ENCODE measurements at places on chromosomes 12 and 14.

DNA sequence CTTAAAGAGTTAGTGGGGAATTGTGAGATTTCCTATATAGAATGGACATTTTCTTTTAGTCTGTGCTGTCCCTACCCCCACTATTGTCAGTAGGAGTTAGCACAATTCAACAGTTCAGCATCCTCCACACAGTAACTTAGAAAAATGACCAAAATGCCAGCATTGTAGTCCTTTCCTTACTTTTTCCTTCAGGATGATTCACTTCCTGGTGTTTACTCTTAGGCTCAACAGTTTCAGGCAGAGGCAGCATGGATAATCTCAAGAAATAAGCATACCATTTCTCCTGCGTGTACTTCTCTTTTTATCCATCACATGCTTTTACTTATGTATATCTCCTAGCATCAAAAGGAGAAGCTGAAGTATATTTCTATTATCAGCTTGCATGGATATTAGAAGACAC, 683.4 kb downstream of the SLC16A7 start:
- no peak for DNase-seq

DNA sequence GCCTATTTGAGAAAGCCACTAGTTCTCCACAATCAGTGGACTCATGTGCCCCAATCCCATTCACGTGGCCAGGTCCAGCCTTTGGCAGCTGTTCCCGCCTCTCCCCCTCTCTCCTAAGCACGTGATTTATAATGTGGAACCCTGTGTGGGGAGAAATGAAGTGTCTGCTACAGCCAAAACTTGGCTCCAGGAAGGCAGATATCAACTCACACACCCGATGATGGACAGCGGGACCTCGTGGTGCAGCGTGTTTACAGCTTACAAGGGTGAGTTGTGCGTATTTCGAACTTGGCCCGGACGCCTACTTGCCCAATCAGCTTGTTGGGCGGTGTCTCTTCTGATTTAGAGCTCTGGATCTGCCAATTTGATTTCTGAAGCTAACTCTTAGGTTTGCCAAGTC, 38.1 kb upstream of the FAM181A start:
- DNase-seq = no peak

GRCh38 chr12:94941440-94941862, 62.0 kb downstream of the NDUFA12 start:
- peak; percentile 48 for DNase-seq

GRCh38 chr12:124387528-124387911, 92.6 kb downstream of the RFLNA start:
- DNase-seq = no peak

GRCh38 chr14:103880348-103881267, 33.2 kb upstream of the PPP1R13B start:
- peak; percentile 41 for DNase-seq

DNA sequence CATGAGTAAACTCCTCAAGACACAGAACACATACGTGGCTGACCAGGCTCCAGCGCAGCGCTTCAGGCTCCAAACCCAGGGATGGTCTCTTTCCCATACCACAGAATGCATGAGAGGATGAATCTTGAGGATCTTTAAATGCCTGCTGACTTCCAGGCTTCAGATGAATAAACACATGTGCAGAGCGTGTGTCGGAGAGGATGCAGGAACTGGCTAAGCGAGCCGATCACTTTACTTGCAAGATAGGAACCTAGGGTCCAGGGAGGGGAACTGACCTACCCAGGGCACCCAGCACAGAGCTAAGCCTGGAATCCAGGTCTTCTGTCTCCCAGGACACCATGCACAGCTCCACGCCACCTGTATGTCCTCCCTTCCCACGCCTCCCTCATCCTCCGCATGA, 209.8 kb downstream of the BCL11B start:
- DNase-seq = no peak

DNA sequence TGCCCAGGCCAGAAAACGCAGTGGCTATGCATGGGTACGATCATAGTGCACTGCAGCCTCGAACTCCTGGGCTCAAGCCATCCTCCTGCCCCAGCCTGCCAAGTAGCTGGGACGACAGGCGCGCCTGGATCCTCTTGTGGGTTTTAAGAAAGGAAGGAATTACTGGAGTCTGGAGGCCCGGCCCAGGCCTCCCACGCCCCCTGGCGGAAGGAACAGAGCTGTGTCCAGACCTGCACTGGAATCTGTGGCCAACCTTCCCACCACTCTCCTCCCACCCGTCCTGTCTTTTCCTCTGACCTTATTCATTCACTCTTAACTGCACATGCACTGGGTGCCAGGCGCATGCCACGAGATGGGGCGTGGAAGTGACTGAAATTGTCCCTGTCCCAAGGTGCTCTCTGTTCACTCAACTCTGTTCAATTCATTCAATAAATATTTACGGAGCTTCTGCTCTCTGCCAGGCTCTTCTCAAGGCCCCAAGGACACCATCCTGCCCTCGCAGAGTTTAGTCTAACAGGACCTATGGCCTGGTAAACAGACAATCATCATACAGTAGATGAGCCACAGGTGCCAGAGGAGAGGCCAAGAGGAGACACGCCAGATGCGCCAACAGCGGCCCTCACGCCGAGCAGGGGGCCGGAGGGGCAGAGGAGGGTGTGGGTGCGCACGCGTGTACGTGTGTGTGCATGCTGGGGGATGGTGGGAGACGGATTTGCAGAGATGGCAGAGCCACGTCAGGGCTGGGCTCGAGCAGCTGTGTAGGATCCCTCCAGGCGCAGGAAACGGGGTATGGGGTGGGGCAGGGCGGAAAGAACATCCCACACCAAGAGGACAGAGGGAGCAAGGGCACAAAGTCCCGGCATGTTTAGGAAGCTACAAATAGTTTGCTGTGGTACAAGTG, 13.7 kb upstream of the TMEM106C start:
- peak; percentile 81 for DNase-seq

DNA sequence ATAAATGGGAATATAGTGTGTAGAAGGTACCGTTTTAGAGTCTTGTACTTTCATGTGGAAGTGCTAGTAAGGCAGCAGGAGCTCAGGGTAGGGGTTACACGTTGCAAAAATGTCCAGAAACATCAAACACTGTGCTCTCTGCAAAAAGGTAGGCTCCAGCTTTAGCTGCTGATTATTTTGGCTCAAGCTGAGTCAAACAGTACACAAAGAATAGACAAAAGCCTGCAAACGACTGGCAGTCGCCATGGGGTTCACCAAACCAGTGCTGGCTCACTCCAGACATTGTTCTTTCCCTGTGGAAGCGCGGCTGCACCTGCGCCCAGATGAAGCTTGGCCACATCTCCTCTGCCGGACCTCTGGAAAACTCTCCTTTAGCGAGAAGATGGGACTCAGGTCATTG, 45.3 kb upstream of the NAA30 start:
- DNase-seq = no peak

GRCh38 chr14:20970647-20970982, 15.3 kb downstream of the RNASE2 start:
- DNase-seq = no peak

DNA sequence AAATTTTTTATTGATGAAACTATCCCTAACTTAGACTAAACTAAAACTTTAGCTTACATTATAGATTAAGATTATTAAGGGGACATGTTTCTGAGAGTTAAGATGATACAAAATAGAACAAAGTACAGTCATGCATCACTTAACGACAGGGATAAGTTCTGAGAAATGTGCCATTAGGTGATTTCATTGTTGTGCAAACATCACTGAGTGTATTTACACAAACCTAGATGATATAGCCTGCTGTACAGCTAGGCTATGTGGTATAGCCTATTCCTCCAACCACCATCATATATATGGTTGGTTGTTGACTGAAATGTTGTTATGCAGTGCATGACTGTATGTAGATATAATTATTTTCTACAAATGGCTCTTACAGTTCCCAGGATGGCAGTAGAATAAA, 46.5 kb downstream of the ATP6V1D start:
- DNase-seq = no peak

DNA sequence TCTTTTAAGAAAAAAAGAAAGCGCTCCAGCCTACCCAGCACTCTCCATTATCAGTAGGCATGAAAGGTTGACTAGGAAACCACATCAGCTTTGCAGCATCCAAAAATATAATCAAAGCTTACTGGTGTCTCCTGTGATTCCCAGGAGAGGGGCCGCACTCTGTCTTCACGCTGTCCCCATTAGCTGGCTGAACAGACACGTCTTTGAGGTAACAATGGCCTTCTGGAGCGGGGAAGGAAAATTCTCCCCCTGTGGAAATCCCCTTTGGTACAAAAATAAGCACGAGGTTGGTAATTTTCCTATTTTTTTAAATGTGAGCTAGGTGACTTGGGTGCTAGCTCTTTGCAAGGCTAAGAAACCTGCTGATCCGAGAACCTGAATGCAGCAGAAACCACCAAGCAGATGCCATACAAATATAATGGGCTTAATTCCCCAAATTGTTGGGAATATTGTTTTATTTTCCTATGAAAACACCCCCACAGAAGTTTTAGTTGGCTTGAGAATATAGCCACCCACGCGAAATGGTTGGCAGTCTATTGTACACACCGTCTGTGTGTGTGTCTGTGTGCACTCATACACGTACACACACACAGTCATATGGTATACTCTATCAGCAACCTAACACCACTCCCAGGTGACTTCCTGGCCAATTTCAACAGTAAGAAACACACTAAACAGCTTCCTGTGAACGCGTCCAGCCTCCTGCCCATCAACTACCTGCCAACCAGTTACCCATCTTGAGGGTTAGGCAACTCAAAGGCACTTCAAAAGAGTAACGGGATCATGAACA, 71.2 kb downstream of the KSR2 start:
- DNase-seq = no peak

DNA sequence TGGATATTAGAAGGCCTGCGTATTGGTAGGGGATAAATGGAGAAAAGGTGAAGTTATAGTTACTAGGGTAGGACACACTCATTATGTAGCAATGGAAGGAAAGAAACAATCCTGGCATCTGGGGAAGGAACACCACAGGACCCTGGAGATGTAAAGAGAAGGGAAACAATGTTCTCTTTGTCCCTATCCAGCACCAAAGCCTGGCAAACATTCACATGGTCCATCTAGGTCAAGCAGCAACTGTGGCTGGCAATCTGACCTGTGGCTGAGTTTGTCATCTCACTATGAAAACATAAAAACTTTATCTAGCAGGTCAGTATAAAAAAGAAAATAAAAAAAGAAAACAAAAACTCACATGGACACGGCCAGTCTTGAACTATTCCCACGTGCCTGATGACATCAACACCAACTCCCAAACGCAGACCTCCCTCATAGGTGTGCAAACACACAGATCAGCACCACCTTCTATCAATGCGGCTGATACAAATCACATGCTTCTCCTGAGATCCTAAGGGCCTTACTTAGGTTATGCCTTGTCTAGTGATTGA, 2.6 kb downstream of the POMT2 start:
- no peak for DNase-seq

GRCh38 chr14:65696801-65697200, 284.3 kb downstream of the FUT8 start:
- no peak for DNase-seq

- DNase-seq = no peak
Observed at GRCh38 chr14:55754471-55754870, 174.5 kb downstream of the KTN1 start.

DNA sequence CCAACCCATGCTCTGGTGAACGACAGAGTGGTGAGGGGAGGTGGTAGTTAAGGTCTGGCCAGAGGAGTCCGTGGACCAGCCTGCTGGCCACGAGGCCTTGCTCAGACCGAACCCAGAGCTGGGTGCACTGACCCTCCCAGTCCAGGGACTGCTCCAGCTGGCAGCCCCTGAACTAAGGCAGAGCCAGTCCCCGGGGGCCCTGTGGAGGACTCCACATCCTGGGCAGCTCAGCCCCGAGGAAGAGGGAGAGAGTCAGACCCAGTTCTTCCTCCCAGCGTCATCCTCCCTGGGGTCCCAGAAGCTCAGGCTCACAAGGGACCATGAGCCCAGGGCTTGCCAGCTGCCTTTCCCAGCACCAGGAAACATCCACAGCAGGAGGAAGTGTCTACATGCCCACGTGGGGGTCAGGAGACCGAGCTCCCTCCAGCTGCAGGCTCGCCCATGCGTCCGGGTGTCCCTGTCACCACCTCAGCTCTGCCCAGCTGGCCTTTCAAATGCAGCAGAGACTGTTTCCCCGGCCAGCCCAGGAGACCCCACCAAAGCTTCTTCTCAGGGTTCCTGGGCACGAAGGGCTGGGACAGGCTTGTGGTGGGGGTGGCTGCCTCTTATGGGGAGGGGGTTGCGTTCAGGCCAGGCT, 194.4 kb downstream of the KIF26A start:
- no peak for DNase-seq

DNA sequence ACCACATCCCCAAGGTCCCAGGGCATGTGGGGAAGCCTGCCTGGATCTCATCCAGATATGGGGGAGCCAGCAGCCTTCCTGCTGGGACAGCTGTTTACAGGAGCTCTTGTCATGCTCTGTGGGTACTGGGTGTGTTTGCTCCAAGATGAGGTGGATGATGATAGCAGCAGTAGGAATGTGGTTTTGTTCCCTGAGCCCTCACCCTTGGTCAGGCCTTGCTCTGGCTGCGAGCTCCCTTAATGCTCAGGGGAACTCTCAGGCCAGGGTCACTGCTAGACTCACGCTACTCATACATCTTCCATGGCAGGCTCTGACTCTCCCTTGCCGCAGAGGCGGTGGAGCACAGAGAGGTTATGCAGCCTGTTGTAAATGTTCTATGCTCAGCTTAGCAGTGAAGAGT, 990.3 kb downstream of the AACS start:
- DNase-seq = no peak

- no peak for DNase-seq
Observed at GRCh38 chr12:87280893-87281292, 748.3 kb downstream of the C12orf50 start.

DNA sequence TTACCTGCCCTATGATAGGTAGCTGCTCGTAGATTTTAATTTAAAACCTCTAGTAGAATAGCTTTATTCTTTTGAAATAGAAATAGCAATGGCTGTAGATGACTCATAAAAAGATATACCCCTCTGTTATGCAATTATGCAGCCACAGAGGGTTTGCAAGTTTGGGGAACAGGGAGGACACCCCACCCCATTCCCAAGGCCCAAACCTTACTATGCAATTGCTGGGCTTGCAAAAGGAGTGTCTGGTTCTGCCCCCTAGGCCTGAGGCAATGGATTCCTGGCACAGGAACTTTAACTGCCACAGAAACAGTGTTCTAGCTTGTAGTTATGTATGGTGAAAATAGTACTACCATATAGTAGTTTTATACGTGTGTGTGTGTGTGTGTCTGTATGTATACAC, 403.3 kb downstream of the ADAMTS20 start:
- DNase-seq = no peak

DNA sequence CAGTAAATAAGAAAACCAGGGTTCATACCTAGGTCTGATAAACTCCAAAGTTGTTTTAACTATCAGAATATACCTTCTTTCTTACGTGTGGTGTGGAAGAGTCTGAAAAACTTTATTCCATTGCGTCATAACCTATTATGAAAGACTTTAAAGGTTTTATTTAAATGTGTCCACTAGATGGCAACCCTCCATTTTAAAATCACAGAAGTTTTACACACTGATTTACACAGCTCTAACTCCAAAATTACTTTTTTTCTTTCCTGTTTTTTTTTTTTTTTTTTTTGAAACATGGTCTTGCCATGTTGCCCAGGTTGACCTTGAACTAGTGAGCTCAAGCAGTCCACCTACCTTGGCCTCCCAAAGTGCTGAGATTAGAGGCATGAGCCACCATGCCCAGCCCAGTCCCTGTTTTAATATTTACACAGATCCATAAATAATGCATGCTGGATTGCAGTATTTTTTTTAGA, 17.3 kb upstream of the TMPRSS12 start:
- DNase-seq = peak; percentile 79
